Activated naive CD4-positive, alpha-beta T cell treated with anti-CD3 and anti-CD28 coated beads, Interleukin-2, amount 50 U/mL, for 72 hours (primary cell): ENCODE measurements at places on chromosomes 7 and 10.

DNA sequence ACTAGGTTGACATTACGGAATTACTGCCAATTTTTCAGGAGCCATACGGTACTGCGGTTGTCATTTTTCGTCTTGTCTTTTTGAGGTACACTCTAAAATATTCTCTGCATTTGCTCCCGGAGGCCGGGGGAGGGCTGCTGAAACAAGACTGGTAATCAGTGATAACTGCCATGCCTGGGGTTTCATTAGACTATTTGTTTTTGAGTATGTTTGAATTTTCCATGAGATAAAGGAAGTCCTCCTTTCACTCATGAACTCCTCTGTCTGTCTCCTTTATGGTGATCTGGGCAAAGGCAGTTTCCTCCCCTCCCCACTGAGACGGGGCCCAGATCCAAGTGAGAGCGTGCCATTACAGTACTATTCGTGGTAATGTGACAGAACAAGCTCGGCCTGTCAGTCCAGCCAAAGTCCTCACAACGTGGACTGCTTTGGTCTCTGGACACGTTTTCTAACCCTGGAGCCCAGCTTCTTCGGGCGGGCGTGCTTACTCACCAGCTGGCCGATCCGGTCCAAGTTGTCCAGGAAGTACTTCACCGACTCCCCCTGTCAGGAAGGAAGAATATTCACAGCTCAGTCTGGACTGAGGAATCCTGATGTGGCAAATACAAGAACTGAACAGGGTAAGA lies 45.1 kb downstream of the AMZ1 start:
- DNase-seq: no peak

- DNase-seq: no peak
These were observed 134.2 kb downstream of the OR13A1 start for GRCh38 chr10:45180946-45181875.

- no peak for DNase-seq
These were observed 18.4 kb upstream of the CALN1 start for GRCh38 chr7:72430531-72430930.

DNA sequence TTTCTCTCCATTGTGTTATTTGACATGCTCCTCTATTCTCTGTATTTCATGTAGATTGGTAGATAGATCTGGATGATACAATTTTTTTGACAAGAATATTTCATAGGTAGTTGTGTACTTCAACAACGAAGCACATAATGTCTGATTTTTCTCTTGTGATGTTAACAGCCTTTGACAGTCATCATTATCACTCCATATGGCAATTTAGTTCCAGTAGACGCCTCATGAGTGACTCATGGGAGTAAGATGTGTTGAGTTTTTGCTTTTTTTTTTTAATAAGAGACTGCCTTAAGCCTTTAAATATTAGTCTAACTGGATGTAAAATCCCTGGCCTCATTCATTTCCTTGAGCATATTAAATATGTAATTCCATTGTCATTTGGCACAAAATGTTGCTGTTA lies 123.5 kb upstream of the ZNF32 start:
- no peak for DNase-seq

- no peak for DNase-seq
These were observed 35.5 kb downstream of the CAV1 start for GRCh38 chr7:116560021-116560970.

GRCh38 chr10:61835069-61835945 lies 66.2 kb upstream of the ARID5B start:
- DNase-seq: no peak

DNA sequence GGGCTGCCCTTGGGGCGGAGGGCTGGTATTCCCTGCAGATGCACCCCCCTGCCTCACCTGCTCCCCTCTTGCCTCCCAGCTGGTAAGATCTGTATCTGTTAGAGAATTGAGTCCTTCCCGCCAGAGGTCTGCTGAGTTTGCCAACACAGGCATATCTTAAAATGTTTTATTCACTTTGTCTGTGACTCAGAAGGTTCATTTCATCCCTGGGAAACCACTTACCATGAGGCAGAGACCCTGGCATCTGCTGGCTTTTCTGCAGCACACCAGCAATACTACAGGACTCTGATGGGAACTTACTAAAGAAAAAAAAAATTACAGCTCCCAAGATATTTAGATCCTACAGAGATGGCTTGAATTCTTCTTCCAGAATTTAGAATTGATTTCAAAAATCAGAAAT lies 131.3 kb downstream of the PLPP4 start:
- no peak for DNase-seq

DNA sequence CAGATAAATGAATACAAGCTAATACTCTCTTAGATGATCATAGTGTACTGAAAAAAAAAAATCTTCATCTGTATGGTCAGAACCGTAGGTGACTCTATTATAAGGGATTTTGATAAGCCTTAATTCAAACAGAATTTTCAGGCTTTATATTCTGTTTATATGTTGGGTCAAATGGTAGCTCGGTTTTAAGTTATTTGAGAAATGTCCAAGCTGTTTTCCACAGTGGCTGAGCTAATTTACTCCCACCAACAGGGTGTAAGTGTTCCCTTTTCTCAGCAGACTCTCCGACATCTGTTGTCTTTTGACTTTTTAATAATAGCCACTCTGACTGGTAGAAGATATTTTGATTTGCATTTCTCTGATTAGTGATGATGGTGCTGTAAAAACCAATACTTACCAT lies 328.8 kb upstream of the MAGI2 start:
- no peak for DNase-seq

- no peak for DNase-seq
These were observed 181.3 kb downstream of the RPS24 start for GRCh38 chr10:78214955-78215354.

- DNase-seq: no peak
These were observed 123.6 kb downstream of the TCF7L2 start for GRCh38 chr10:113073549-113074189.

- no peak for DNase-seq
These were observed 151.5 kb downstream of the BUB3 start for GRCh38 chr10:123305671-123306070.

GRCh38 chr7:36171503-36171902 lies 18.4 kb downstream of the EEPD1 start:
- DNase-seq: no peak

- DNase-seq: no peak
These were observed 17.7 kb downstream of the FGFR2 start for GRCh38 chr10:121580276-121581116.

GRCh38 chr10:73581918-73582317 lies 9.2 kb downstream of the USP54 start:
- no peak for DNase-seq

DNA sequence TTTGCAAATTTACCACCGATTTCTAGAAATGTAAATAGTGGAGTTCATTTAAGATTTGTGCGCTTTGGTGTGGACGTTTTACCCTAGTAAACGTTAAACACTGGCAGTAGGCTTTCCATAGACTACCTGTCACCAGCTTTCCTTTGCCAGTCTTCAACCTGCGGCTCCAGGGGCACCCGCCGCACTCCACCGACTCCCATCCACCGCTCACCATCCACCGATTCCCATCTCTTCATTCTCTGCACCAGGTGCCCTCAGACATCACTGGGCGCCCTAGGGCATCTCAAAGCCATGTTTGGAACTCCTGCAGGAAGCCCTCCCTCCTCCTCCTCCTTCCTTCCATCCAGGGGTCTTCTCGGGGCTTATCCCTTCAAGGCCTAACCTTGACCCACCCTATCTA lies 1.4 kb upstream of the AP5Z1 start:
- no peak for DNase-seq

DNA sequence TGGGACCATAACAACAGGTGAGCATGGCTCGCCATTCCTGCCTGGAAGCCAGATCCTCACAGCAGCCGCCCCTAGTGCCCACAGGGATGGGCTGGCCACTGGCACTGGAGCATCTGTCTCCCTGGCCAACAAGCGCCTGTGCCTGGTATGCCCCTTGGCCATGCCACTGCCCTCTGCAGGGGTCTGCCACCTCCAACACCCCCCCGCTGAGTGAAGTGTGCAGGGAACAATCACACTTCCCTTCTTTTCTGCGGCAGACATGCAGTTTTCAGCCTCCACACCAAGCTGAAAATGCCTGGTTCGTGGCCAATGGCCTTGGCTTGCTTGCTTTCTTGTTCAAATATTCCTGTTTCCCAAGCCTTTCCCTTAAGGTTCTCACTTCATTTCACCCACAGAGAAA lies 50.7 kb downstream of the HSPA12A start:
- no peak for DNase-seq
